ENCODE measurements at places on chromosomes 3 and 15.

- DNase-seq: no peak
Observed at GRCh38 chr3:194083637-194084224, 52.2 kb upstream of the HES1 start.

DNA sequence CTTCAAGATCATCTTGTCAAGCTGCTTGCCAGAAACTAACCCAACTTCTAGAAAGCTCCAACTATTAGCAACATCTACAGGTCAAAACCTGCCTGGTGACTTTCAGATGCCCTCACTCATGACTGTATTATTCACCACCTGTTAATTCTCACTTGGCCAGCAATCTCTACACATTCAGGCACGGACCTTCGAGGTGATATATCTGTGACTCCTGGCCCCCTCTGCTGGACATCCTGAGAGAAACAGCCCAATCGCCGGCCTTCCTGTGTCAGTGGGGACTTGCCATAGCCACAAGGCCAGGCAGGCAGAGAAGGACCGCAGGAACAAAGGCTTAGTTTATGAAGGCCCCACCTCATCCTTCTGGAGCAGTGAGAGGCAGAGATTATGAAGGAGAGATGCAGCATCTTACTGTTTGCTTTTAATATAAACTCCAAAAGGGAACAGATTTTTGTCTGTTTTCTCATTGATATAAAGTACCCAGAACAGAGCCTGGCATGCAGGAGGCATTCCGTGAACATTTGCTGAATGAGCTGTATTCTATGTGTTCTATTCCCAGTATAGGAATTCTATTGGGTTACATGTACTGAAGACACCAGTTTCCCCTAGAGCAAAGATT is 24.4 kb upstream of the OCA2 start:
- no peak for DNase-seq

DNA sequence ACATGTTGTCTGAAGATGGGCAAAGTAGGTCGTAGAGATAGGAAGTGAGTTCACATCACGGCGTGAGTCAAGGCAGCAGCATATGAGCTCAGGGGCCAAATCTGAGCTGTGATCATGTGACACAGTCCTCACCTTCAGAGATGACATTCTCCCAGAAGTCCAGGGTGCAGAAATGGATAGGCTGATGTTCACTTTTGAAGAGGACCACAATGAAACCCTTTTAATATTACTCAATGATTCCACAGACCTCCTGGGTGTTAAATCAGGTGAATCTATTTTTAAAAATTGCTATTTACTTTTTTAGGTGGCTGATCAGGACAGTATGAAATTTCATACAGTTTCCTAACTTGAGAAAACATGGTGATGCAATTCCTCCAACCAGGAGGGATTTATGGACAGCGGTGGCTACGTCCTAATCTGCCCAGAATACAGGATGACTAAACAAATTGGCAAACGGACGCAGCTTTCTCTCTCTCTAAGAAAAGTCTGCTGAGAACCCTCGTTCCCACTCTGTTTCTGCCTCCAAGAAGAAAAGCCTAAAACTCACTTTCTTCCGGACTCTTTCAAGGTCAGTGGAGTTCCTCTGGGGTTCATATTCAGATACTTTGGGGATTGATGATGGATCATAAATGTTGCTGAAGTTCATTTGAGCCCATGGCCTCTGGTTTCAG is 34.4 kb downstream of the B3GNT5 start:
- DNase-seq: no peak

GRCh38 chr15:68935400-68935937 is 5.1 kb downstream of the SPESP1 start:
- DNase-seq: no peak

DNA sequence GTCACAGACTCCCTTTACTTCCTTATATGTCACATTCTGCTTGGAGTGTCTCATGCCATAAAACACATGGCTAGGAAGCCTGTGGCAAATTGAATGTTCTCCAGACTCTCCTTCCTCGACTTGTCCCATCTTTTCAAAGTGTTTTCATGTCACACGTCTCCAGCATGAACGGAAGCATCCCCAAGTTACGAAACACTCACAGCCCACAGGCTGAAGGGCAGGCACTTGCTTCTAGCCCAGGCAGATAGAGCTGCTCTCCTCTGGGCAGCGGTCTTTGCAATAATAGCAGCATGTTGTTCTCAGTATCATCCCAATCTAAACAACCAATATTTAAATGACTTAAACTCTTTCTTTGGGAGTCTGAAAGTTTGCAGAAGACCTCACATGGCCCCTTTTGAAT is 85.3 kb upstream of the ADAMTS9 start:
- no peak for DNase-seq

- no peak for DNase-seq
Observed at GRCh38 chr3:186083746-186084145, 25.1 kb downstream of the ETV5 start.

DNA sequence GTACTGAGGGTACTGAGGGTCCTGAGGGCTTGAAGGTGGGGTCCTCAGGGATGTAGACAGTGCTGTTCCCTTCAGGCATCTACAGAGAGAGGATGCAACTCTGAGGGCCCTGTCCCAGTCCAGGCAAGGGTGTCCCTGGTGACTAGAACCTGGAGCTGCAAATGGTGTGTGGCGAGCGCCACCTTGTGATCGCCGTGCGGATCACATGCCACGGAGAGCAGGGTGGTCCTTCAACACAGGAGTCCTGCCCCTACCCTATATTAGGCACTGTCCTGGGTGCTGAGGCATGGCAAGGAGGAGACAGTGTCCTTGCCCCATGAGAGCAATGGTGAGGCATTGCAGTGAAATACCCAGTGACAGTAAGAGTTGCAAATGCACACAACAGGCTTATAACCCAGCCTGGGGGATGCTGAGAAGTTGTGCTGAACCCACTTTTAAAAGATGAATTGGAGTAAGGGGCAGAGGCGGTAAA is 23.6 kb downstream of the RHCG start:
- no peak for DNase-seq
